ENCODE measurements at places on chromosomes 11 and 22.

GRCh38 chr11:19811380-19811779 lies 98.7 kb downstream of the NAV2 start:
- no peak for DNase-seq

DNA sequence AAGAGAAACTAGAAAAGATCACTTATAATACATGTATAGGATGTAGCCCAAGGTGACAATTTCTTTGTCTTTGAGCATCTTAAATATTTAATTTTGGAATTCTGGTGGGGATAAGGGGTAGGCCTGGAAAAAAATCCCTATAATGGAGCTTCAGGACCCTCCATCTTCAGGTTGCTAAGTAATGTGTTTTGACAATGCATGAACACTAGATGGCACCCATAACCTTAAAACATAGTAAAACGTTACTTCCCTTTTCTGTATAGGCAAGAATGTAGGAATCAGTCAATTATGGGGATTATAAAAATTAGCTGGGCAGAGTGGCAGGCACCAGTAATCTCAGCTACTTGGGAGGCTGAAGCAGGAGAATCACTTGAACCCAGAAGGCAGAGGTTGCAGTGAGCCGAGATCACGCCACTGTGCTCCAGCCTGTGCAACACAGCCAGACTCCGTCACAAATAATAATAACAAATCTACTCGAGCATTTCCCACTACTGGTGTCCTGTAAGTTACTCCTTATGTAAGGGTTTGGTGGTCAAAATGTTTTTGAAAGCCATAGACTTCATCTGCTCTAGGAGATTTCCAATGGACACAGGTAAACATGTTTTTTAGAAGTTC lies 541.9 kb upstream of the CCDC90B start:
- DNase-seq = no peak

- no peak for DNase-seq
Measured at GRCh38 chr11:131690362-131690761, 319.9 kb downstream of the NTM start.

DNA sequence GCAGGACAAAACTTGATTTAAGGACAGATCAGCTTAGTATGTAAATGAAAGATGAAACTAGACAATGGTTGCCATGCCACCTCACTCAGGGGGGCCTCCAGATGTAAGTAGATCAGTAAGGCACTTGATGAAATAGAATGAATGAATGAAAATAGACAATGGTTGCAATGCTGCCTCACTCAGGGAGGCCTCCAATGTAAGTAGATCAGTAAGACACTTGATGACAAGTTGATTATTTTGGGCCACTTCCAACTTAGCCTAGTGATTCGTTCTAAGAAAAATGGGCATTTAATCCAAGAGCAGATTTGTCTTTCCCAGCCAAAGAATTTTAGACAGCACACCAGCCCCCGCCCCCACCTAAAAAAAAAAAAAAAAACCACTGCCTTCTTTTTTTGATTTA lies 19.2 kb upstream of the SLC5A12 start:
- no peak for DNase-seq

- DNase-seq = no peak
Measured at GRCh38 chr11:369336-370018, at the start of gene B4GALNT4. Gene B4GALNT4 (plus strand): TSS chr11:369499. CDS start chr11:369804, 305 bp downstream.

DNA sequence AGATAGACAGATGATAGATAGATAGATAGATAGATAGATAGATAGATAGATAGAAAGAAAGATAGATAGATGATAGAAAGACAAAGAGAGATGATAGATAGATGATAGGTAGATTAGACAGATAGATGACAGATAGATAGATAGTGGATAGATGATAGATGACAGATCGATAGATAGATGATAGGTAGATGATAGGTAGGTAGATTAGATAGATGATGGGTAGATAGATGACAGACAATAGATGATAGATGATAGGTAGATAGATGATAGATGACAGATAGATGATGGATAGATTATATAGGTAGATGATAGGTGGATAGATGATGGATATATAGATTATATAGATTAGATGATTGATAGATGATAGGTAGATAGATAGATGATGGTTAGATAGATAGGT lies 4.3 kb downstream of the LZTR1 start:
- DNase-seq = no peak

DNA sequence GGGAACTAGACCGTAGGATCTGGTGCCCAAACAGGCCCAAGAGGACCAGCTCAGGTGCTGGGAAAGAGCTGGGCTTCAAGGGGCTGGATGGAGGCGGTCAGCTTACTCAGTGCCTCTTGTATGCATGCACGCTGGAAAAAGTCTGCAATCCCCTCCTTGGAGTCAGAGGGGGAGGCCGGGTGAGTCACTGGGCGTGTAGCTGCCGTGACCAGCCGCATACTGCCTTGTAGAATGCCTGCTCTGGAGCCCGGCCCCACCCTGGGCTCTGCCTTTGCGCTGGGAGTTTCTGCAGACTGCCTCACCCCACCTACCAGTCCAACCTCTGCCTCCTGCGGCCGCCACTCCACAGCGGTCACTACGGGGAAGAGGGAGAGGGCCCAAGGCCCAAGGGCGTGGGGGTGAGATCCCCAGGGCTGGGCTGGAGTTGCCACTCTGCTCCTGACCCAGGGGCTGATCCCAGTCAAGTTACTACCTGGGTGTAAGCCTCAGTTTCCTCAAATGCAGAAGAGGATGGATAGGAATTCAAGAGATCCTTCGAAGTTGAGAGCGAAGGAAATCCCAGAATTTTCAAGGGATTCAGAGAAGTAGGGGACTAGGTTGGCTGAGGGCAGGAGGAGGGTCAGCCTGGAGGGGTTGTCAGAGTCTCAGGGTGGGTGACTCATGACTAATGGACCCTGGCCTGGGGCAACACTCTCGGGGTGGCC lies 4.2 kb downstream of the MRGPRF start:
- DNase-seq = no peak

DNA sequence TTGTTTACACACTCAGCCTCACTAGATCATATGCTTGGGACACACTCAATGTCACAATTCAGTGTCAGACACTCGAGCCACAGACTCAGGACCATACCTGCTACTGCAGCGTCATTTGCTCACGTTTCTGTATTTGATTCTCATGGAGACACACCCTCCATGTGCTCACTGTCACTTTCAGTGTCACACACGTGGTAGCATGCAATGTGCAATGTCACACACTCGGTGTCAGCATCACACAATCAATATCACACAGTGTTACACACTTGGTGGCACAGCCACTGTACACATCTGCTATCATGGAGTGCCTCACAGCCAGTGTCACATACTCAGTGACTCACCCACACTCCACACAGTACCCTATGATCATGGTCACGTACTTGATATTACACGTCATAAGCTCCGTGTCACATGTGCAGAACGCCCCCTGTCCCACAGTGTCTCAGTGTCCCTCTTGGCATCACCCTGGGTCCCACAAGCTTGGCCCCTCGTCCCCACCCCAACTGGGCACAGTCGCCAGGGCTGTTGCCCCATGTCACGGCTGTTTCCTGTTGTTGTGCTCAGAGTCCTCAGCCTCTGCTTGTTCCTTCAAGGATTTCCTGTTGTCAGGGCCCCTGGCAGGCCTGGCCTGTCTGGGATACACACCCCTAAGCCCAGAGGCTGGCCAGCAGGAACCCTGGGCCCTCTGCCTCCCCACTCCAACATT lies 49.6 kb downstream of the PDE2A start:
- no peak for DNase-seq

- no peak for DNase-seq
Measured at GRCh38 chr22:18058371-18059093, 19.3 kb upstream of the PEX26 start.

- no peak for DNase-seq
Measured at GRCh38 chr11:129967996-129968395, 34.6 kb downstream of the PRDM10 start.

GRCh38 chr22:25645266-25645665 lies 80.8 kb downstream of the GRK3 start:
- DNase-seq = no peak

GRCh38 chr11:93908689-93909088 lies 58.3 kb upstream of the VSTM5 start:
- no peak for DNase-seq

DNA sequence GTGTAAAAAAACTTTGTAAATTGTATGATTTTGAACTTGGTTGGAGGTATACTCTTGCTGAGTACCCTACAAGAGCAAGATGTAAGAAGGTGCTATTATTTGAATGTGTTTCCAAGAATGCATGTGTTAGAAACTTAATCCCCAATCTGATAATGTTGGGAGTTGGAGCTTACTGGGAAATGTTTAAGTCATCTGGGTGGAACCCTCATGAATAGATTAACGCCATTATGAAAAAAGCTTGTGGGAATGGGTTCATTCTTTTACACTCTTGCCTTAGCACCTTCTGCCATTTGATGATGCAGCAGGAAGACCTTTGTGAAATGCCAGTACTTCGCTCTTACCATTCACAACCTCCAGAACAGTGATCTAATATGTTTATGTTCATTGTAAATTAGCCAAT lies 498.3 kb downstream of the TMEM135 start:
- no peak for DNase-seq

DNA sequence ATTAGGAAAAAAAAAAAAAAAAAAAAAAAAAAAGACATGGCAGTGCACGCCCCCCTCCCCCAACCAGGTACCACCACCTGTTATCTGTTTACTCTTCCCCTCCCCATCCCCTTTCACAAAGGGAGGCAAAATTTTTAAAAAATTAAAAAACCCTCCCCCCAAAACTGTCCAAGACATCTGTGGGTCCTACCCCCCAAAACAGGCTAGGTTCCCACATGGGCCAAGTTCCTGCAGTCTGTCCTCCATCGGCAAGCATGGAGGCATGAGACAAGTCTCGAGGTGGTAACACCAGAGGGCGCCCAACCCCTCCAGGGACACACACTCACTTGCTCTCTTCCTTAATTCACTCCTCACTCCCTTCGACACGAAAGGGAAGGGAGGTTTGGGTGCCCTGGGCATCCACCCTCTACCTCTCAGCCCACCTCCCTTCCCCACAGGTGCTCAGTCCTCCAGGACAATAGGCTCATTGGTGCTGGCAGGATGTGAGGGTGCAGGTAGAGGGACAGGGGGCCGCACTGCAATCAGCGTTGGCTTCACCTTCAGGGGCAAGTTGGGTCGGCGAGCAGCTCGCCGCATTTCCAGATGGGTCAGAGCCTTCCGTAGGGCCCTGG lies 2.2 kb upstream of the TUT1 start:
- peak; percentile 56 for DNase-seq

GRCh38 chr11:65492637-65493366 lies 6.0 kb upstream of the MALAT1 start:
- no peak for DNase-seq

GRCh38 chr11:18332302-18332701 lies 9.9 kb downstream of the GTF2H1 start:
- no peak for DNase-seq

- DNase-seq = no peak
Measured at GRCh38 chr11:75717608-75718418, at the start of gene MOGAT2. Gene MOGAT2 (plus strand): TSS chr11:75717838. CDS start chr11:75717889, 51 bp downstream.

GRCh38 chr11:1077033-1077416 lies 2.4 kb downstream of the MUC2 start:
- DNase-seq = no peak

DNA sequence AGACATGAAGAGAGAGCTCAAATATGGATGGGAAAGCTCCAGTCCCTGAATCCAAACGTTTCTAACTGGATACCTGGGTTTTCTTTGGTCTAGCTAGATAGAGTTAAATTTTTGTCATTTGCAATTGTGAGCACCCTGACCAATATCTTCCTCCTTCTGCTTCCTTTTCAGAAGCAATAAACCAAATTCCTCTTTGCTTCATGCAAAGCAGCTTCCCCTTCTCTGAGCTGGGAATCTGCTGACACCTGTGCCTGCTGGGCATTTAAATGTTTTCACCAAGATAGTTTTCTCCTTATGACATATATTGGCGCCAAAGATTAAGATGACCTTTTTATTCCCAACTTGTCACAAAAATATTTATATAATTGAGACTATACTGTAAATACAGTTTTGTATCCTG lies 27.9 kb upstream of the PAK1 start:
- DNase-seq = no peak

- DNase-seq = no peak
Measured at GRCh38 chr11:123183391-123184099, 11.5 kb downstream of the CLMP start.

DNA sequence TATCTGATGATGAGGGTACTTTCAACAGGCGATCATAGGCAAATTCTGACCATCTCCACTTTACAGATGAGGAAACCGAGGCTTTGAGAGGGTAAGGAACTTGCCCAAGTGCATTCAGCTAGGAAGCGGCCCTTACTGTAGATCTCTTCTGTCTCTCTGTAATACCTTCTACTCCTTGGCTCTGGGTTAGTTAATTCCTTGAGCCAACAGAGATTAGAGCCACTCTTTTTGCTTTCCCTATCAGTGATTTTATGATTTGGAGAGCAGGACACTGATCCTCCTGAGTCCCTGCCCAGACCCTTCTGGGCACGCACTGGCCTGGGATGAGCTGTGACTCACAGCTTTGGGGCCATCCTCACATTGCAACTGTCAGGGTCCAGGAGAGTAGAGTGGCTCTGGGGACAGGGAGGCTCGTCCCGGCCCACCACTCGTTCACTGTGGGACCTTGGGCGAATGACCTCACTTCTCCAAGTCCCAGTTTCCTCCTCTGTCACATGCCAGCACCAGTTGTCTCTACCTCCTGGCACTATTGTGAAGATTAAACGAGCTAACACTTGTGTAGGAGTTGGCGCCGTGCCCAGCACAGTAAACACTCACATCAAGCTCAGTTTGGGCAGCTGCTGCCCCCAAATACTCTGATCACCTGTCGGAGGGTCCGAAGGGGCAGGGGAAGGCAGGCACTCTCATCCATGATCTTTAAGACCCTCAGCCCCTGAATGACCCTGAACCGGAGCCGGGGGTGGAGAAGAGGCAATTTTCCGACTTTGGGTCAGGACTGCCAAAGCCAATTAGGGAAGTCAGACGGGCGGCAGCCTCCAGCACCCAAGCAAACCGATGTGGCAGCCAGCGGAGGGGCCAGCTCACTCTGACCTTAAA lies 235.0 kb downstream of the MIAT start:
- DNase-seq = no peak

DNA sequence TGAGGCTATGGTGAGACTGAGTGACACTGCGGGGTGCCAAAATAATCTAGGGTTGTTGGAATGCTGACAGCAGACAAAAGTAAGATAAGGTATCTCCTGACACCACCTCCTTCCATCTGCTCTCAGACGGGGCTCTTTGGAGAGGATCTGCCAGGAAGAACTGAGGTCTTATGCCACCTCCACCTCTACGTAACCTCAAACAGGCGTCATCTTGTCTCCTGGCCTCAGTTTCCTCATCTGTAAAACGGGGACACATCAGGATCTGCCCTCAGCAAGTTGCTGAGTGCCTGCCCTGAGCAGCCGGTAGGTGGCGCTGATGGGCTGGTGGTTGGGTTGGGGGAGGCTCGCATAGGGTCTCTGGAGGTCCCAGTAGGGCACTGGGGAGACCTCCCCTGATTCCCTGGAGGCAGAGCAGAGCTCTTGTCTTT lies 1.7 kb upstream of the MYEOV start:
- peak; percentile 58 for DNase-seq

DNA sequence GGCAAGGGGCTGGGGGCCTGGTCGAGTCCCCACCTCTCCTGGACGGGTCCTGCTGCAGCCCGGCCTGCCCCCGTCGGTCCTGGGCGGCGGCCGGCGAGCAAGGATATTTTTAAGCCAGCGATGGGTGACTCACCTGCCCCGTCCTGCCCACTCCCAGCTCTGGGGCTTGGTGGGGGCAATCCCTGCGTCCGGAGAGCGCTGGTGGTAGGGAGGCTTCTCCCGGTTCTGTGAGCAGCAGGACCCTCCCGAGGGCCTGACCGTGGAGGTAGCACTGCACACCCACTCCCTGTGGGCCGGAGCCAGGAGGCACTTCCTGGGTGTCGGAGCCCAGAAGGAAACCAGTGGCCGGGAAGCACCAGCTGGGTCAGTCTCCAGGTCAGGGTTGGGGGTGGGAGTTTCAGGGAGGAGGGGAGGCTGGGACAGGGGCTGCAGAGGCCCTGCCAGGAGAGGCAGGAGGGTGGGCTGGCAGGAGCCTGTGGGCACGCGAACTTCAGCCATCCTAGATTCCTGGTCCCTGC lies 467 bp downstream of the EPS8L2 start:
- no peak for DNase-seq

Data from stimulated activated CD4-positive, alpha-beta T cell treated with anti-CD3 and anti-CD28 coated beads, TNF-alpha, amount 100 ng/mL, for 1 hour (primary cell).